Peyer's patch (tissue), 4 donors: ENCODE measurements at places on chromosomes 1 and 21.

GRCh38 chr1:39407510-39407895 lies 83.9 kb upstream of the BMP8A start:
- H3K27ac ChIP-seq = no peak overlapping the region
- DNase-seq = no peak
- no peak overlapping the region for H3K4me3 ChIP-seq
- H3K27me3 ChIP-seq = no peaks in the 10 kb centered on the region
- no peaks in the 10 kb centered on the region for H3K36me3 ChIP-seq
- no peaks in the 10 kb centered on the region for H3K4me1 ChIP-seq

DNA sequence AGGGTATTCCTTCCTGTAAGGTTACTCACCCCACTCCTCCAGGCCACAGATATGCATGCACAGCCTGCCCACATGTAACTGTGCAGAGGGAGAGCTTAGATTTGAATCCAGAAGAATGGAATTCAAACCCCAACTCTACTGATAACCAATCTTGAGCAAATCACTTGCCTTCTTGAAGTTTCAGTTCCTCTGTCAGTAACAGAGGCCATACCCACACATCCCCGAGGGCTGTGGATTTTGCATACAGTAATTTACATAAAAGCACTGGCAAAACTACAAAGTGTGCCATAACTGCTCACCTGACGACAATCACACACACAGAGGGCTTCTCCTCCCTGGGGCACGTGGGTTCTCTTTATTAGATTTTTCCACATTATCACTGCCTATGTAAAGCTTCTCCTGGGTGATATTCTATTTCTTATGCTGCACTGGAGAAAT lies 18.6 kb downstream of the CD247 start:
- H3K27me3 ChIP-seq = no peaks in the 10 kb centered on the region
- H3K4me1 ChIP-seq = no peaks in the 10 kb centered on the region
- no peaks in the 10 kb centered on the region for H3K36me3 ChIP-seq
- H3K27ac ChIP-seq = no peak overlapping the region
- DNase-seq = peak; percentile 74

- peaks cover 12% of the 10 kb centered on the region for H3K4me1 ChIP-seq
- no peak overlapping the region for H3K4me3 ChIP-seq
- H3K27me3 ChIP-seq = no peaks in the 10 kb centered on the region
These were observed 5.0 kb downstream of the ZNF691 start for GRCh38 chr1:42851420-42851819.

GRCh38 chr21:23160914-23161313 lies 2162.7 kb downstream of the NCAM2 start:
- no peak overlapping the region for H3K27ac ChIP-seq
- DNase-seq = no peak
- no peaks in the 10 kb centered on the region for H3K27me3 ChIP-seq
- no peaks in the 10 kb centered on the region for H3K36me3 ChIP-seq
- no peaks in the 10 kb centered on the region for H3K4me1 ChIP-seq

GRCh38 chr1:5994713-5995621 lies 2.7 kb upstream of the NPHP4 start:
- DNase-seq = peak; percentile 74
- no peaks in the 10 kb centered on the region for H3K27me3 ChIP-seq

GRCh38 chr1:16248603-16249516 lies 11.9 kb upstream of the CPLANE2 start:
- H3K4me3 ChIP-seq = no peak overlapping the region
- H3K4me1 ChIP-seq = peaks cover 3% of the 10 kb centered on the region
- no peaks in the 10 kb centered on the region for H3K27me3 ChIP-seq
- peak; percentile 27 for DNase-seq
- peak overlapping the region; percentile 49 for H3K27ac ChIP-seq
